K562 (cell line): ENCODE measurements at places on chromosomes 16 and 17. TPM values are rescaled to one million over a fixed set of nuclear protein-coding genes. Genes with fewer than 3 reads are reported as not detected.
A peak's percentile ranks its signal among the peaks of the same experiment; 100 is the strongest.

The RIPOR1 gene
- 25.4 and 31.1 TPM in 2 replicates for total RNA-seq

DNA sequence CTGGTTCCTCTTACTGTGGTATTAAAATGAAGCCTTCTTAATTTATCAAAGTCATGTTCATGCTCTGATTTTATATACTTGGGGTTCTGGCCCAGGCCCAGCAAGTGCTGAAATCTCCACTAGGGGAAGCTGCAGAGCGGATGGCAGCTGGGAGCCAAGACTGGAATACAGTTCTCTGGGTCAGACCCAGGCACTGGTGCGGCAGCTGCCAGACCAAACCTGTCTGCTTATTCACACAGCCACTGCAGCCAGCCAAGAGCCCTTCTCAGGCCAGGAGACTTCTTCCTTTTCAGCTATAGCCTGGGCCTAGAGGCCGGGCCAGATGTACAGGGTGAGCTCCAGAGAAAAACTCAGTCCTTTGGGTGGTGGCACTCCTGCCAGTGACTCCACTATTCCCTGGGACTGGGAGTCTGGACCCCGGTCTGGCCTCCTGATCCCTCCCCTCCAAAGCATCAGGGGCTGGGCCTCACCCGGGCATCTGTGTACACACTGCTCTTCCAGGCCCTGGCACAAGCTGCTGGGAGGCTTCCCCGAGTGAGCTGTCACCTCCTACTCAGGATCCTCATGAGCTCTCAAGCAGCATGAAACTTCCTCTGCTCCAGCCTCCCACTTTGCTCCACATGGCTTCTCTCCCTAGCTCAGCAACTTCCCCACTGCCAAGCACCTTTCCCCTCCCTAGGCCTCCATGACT lies 24.4 kb downstream of the ATP6V0D1 start:
- peak; percentile 43 for DNase-seq

- DNase-seq: peak; percentile 29
These were observed 65.1 kb downstream of the NOG start for GRCh38 chr17:56658648-56659047.

DNA sequence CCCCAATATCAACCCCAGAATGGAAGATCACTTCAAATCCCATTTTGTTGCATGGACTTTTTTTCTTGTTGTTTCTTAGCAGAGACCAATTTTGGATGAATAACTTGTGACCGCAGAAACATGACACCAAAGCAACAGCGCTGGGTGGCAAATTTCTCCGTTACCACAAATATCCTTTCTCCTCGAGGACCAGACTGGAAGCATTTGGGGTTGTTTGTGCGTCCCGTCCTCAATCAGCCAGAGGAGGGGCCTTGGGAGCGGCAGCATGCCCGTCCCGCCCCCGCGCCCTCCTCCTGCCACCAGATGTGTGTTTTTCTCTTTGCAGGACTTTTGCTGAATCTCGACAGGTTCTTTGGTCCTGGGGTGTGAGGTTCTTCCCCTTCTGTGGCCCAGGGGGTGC lies 282.5 kb upstream of the FOXF1 start:
- no peak for DNase-seq

DNA sequence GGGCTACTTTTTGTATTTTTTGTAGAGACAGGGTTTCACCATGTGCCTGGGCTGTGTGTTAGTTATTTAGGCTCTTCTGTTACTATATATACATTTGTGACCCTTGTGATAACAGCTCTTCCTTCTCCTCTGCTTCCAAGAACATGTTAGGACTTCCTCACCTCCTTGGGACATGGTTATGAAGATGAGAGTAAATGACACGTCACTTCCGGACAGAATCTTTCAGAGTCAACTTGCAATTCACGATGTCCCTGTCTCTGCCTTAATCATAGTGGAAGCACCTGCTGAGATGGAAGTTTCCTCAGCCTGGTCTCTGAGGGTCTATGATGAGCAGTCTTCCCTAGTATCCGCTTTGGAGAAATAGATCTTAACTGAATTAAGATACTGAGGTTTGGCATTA lies 42.9 kb downstream of the CCDC42 start:
- DNase-seq: no peak

The SOCS1 gene
- total RNA-seq: 7.1 and 7.5 TPM in 2 replicates

DNA sequence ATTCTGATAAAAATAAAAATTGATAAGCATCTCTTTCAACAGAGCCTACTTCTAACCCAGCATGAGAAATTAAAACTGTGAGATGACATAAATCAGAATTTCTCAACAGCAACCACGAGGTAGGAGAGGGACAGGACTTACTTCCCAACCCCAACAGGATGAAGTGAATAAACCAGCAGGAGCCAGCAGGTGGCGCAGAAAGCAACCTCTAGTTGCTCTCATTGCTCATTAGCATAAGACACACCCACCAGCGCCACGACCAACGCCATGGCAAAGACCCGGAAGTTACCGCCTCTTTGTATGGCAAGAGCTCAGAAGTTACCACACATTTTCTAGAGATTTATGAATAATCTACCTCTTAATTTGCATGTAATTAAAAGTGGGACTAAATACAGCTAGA lies 189.4 kb upstream of the CDH8 start:
- peak; percentile 74 for DNase-seq

The C16orf89 gene
- not detected in 2 replicates for total RNA-seq

The C1QTNF1 gene
- total RNA-seq: 0.09 and 0.22 TPM in 2 replicates

The CDH16 gene
- total RNA-seq: not detected in 2 replicates

DNA sequence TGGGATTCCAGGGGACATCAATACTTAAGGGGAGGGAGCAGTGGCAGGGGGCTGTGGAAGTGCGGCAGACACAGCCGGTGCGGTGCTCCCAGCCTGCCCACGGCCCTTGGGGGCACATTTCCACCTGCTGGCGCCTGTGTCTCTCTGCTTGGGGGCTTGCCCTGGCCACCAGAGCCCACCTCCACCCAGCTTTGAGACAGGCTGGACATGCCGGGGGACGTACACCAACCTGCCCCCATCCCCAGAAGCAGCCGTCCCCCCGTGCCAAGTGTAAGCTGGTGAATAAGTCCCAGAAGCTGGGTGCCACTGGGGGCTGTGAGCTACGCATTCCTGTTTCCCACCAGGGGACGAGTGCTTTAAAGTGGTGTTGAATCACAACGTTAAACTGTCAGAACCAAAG lies 172.6 kb downstream of the GSG1L start:
- no peak for DNase-seq

GRCh38 chr17:64380985-64381384 lies 9.7 kb downstream of the PECAM1 start:
- no peak for DNase-seq
